ENCODE measurements at places on chromosomes 3 and 15.

GRCh38 chr3:18562364-18563154 is 137.4 kb upstream of the SATB1 start:
- DNase-seq: no peak

GRCh38 chr15:48996276-48996675 is 32.6 kb upstream of the SHC4 start:
- no peak for DNase-seq

- no peak for DNase-seq
These were observed 88.9 kb upstream of the THBS1 start for GRCh38 chr15:39491886-39492490.

DNA sequence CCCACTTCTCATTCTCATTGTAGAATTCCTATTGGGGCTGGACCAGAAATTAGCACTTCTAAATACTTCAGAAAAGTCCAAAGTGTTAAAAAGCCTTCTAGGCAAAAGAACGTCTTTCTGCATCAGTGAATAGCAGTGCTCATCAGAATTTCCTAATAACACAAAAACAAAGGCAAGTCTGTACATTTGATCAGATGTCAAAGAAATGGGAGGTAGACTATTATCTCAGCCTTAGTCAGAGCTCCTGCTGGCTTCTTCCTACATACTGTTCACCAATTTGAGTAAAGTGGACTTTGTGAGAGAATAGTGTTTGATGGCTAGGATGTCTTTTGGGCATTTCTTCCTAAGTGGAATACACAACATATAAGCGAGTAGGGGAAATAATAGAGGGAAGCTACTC is 48.7 kb downstream of the FOXB1 start:
- no peak for DNase-seq

DNA sequence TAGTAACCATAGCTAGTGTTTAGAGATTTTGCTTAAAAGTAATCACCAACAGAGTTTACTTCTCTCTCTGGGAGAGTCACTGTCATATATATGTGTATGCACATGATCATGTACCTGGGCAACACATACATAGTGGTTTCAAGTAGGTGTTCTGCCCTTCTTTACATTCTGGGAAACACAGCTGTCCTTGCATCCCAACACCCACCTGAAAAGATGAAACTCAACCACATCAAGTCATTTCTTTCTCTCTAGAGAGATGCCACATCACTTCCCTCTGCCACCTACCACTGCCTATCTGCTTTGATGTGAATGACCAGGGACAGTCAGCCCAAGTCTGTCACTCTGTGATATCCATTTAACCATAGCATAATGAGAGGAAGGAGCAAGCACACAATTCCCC is 155.8 kb upstream of the GADL1 start:
- no peak for DNase-seq

DNA sequence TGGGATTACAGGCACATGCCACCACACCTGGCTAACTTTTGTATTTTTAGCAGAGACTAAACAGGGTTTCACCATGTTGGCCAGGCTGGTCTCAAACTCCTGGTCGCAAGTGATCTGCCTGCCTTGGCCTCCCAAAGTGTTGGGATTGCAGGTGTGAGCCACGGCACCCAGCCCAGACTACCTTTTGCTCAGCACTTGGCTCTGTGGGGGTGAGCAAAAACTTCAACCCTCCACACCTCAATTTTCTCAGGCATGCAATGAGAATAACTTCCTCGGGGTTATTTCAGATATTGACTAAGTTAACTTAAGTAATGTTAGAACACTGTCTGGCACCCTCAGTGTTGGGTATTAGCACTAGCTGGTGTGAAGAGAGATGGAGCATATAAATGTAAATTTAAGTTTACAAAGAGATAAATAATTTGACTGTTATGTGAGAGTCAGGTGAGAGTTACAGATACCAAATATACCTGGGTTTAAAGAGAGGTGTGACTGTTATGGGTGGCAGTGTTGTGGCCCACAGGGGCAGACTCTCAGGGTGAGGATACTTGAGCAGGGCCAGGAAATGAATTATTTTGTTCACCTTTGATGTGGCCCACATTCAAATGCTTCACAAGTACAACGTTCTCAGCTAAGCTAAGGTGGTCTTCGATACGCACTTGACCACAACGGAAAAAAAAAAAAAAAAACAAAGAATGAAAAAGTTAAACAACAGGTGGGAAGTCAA is 29.0 kb downstream of the CPOX start:
- DNase-seq: no peak

DNA sequence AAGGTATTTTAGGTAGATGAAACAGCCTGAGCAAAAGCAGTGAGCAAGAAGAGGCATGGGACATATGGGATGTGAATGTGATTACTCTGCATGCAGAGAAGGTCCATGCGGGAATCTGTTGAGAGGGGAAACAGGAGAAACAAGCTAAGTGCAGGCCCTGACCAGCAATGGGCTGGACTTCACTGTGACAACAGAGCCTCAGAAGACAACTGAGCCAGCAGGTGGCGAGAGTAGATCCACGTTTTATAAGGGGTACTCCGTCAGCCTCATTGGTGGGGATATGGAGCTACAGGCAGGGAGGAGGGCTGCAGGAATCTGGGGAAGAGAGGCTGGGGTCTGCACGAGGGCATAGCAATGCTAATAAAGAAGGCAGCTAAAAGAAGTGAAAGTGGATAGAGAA is 405.9 kb upstream of the LMCD1 start:
- DNase-seq: no peak
